Fibroblast of skin of scalp (primary cell): ENCODE measurements at places on chromosomes 12 and 14.
A peak's percentile ranks its signal among the peaks of the same experiment; 100 is the strongest.

DNA sequence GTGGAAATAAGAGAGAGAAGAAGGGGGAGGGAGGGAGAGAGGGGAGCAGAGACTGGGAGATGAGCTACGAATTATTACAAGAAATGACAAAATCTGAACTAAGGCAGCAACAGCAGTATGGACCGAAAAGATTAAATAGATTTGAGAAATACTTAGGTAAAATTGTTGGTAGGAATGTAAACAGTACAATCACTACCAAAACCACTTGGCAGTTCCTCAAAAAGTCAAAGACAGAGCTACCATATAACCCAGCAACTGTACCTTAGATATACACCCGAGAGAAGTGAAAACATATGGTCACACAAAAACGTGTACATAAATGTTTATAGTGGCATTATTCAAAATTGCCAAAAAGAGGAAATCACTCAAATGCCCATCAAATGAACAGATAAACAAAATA lies 14.1 kb downstream of the KRAS start:
- DNase-seq: no peak

GRCh38 chr12:47739979-47740378 lies 14.7 kb upstream of the ENDOU start:
- DNase-seq: no peak

DNA sequence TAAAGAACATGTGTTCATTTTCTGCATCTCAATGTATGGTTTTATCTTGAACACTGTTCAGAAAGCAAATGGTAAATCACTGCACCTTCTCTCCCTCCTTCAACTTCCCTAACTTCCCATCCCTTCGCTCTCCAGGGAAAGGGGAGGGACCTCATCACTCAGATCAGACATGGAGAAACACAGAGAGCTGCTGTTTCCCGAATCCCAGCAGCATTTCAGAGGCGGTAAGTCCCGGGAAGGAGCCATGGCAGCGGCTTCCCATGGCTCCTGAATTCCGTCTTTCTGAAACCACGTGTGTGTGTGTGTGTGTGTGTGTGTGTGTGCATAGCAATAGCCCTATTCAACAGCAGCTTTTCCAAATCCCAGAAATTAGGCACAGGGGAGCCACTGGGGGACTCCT lies 125.4 kb upstream of the TMCC3 start:
- DNase-seq: no peak

DNA sequence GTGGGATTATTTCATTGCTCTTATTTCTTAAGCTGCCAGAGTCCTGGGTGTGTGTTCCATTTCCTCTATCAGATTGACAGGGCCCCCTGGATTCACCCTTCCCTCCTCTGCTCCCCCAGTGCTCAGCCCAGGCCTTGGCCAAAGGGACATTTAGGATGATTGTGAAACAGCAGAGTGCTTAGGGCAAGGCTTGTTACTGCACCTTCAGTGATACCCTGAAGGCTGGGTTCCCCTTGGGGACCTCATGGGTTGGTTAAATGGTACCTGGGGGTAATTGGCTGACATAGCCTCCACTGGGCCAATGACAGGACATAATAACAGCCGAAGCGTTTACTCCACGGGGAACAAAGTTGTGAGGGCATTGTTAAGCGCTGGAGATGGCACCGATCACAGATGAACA lies 1.3 kb upstream of the KRT72 start:
- no peak for DNase-seq

DNA sequence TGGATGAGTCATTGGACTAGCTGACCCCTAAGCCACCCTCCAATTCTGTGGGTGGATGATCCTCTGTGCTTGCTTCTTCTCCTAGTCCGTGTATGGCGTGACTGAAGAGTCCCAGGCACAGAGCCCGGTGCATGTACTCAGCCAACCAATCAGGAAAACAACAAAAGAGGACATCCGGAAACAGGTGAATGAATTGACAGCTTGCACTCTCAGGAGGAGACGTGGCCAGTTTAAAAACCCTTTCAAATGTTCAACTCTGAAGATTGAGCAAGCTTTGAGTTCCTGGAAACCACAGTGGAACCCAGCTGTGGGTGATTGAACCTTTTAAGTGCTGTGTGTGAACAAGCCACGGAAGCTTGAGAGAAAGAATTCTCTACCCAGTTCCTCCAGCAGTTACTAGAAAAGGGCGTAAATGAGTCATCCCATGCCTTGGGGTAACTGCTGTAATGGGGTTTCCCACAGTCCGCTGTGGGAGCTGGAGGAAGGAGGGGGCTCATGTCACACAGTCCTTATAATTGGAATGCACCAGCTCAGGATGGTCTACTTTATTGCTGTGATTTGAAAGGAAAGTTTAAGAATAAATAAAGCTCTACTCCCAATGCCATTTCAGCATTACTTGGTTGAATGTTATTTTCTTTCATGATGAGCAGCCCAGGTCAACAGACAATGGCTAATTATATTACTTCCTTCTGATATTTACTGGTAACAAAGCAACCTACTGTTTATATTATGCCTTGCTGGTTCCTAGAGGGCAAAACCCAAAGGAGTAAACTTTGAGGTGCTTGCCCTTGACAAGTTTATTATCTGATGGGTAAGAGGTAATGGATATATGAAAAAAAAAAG lies 417.0 kb downstream of the DPF3 start:
- DNase-seq: peak; percentile 60

GRCh38 chr14:94653321-94653720 lies 41.1 kb downstream of the SERPINA3 start:
- no peak for DNase-seq

DNA sequence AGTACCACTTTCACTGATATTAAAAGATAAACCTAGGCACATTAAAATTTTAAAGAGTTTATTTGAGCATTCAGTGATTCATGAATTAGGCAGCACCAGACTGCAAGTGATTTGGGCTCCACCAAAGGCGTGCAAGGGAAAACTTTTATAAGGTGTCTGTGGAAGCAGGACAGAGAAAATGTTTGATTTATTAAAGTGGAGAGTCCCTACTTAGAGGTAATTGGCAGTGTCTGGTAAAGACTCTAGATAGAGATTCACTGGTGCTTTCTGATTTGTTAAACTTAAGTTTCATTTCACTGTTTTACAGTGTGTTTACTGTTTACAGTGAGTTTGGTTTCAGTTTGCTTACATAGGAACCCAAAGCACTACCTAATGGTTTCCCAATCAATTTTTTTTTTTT lies 72.8 kb downstream of the ANKS1B start:
- no peak for DNase-seq

DNA sequence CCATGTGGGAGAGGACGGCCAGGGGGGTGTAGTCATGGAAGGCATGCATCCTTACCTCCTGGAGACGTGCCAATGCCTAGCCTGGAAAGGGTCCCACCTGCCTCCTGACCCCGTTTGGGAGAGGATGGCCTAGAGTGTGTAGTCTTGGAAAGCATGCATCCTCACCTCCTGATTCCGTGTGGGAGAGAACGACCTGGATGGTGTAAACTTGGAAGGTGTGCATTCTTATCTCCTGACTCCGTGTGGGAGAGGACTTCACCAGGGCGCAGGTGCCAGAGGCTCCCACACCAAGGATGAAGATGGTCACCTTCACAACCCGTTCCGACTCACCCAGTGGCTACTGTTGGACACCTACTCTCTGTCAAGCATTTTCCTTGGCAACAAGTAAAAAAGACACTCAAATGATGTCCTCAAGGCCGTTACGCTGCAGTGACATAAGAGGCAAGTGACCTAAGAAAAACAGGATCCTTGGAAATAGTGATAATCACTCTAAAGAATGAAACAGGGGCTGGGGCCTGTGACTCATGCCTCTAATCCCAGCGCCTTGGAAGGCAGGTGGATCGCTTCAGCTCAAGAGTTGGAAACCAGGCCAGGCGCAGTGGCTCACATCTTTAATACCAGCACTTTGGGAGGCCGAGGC lies 37.5 kb upstream of the FZD10 start:
- DNase-seq: no peak

DNA sequence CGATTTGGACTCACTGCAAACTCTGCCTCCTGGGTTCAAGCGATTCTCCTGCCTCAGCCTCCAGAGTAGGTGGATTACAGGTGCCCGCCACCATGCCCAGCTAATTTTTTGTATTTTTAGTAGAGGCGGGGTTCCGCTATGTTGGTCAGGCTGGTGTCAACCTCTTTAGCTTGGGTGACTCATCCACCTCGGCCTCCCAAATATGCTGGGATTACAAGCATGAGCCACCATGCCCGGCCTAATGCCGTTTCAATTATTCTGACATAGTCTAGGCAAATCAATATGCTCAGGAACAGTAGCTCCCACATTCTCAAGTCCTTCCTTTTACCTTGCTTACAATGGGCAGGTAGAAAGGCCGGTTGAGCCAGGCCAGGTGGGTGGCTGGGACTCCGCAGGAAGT lies 82.0 kb upstream of the EEA1 start:
- no peak for DNase-seq

DNA sequence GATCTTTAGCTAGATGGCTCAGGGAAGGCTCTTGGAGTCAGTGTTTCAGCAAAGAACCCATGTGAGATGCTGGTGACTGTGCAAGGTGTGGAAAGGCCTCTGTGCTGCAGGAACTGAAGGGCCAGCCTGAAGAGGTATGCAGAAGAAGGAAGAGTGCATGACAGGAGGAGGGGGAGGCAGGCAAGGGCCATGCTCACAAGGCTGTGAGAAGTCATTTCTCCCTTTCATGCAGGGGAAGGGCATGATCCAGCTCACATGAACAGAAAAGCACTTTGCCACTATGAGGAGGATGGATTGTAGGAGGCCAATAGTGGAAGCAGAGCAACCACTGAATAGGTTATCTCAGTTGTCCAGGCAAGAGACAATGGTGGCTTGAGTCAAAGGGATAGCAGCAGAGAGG lies 83.7 kb downstream of the SSPN start:
- DNase-seq: no peak

DNA sequence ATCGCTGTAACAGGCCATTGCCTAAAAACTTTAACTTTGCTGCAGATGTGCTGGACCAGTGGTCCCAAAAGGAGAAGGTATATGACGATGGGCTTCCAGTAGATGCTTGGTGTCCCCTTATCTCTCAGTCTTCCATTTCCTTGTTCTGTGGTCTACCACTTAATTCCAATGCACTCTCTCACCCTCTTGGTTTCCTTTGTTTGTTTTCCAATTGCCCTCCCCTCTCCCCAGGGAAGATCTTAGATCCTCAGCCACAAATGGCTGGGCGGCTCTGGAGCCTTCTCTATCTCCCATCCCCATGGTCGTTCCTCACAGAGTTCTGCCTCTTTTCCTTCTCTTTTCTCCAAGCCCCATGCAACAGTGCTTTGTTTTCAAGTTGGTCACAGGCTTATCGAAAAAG lies 584 bp downstream of the ACSM4 start:
- DNase-seq: no peak

GRCh38 chr14:54671537-54671936 lies 104.6 kb downstream of the SAMD4A start:
- no peak for DNase-seq

DNA sequence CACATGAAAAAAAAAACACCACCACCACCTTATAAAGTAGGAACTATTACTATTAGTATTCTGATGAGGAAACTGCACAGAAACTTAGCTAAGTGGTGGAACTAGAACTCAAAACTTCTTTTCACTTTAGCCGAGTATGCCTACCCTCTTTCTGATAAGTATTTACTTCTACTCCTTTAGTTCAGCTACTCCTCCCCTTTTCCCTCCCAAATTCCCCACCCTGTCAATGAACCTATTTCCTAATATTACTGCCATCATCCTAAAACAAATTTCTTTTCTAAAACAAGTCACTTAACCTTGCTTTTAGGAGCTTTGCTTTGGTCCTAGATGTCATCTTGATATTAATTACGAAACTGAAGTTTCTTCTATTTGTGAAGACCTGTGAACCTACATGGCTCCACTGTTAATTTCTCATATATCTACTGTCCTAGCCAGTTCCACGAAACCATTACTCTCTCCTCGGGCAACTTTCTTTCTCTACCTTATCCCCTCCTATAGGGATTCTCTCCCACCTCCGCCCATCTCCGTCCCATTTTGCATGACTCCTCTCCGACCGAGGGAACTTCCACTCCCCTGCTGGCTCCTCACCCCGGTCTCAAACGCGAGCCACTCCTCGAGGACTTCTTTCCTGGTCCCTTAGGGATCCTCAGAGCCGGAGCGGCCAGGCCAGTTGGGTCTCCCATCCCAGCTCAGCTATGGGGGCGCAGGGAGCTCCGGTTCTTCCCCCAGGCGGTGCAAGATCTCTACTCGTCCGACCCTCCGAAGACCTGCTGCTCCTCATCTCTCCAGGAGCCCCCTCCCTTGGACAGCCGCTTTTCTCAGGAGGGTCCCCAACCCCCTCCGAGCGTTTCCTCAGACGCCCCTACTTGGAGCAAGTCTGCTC lies 1.1 kb downstream of the NUMB start:
- peak; percentile 25 for DNase-seq

DNA sequence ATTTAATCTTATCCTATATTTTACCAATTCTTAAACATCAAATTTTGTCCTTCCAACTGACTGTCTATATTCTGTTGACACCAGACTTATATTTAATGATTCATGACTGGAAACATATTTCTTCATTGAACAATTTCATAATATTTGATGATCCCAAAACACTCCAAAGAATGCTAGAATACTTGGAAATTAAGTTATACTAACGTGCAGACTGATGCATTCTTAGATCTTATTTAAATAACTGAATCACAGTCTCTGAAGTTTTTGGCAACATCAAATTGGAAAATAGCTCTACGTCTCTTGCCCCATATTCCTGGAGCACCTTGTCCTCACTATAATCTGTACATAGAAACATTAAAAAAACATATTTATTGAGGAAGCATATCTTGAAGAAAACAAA lies 127.4 kb downstream of the HMGA2 start:
- peak; percentile 73 for DNase-seq

DNA sequence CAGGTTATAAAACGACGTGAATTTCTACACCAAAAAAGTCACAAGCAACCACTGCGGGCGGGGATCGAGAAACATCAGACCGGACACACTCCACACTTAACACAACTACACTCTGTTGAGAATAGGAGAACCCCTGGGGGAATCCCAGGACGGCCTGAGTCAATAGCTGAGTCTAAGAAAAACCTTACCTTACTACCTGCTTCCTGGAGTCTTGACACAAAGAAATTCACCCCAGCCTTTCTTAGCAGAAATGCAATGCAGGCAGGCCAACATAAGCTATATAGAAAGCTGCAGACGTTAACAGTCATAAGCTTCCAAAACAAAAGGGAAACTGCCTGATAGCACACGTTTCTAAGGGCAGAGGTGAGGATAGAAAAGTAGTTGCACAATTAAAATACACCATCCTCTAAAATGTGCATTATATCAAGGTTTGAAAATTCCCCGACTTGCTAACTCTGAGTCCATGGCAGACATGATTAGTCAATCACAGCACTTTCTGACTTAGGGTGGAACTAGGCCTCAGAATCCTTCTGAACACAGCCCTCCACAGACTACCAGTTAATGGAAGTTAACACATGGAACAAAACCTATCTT lies 68.0 kb downstream of the CCDC88C start:
- DNase-seq: no peak
